ENCODE measurements at places on chromosomes 3 and 15. TPM values are rescaled to one million over a fixed set of nuclear protein-coding genes. Genes with fewer than 3 reads are reported as not detected.

The MUSTN1 gene
- total RNA-seq: 34.7 TPM

The C3orf85 gene
- total RNA-seq: not detected

The CFAP20DC gene
- 0.36 TPM for total RNA-seq

The FRMD4B gene
- total RNA-seq: 61.3 TPM

The ACKR4 gene
- total RNA-seq: 2.8 TPM

The STRIT1 gene
- not detected for total RNA-seq

DNA sequence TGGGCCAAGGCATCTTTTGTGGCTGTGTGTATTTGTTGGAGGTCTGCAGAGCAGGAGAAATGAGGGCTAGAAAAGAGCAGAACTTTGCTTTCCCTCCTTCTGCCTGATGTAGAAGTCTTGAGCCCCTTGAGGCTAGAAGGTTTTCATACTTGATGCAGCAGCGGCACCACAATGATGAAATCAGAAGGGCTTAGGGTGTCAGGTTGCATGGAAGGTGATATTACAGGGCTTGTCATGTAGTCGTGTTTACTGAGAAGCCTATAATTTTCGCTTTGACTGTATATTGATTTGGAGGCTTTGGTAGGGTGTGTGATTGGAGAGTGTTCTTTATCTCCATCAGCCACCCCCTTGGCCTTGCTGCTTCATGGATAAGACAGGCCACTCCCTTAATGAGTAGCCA is 339.8 kb downstream of the THSD4 start:
- DNase-seq: no peak

- no peak for DNase-seq
Measured at GRCh38 chr3:60160111-60160821, 1091.0 kb downstream of the FHIT start.

GRCh38 chr15:85296615-85297402 is 83.6 kb upstream of the AKAP13 start:
- DNase-seq: no peak

GRCh38 chr15:95168951-95169431 is 937.6 kb downstream of the MCTP2 start:
- no peak for DNase-seq

- DNase-seq: no peak
Measured at GRCh38 chr3:146404436-146404835, 64.9 kb downstream of the PLSCR2 start.

GRCh38 chr3:55597641-55598040 is 110.5 kb upstream of the WNT5A start:
- DNase-seq: no peak

DNA sequence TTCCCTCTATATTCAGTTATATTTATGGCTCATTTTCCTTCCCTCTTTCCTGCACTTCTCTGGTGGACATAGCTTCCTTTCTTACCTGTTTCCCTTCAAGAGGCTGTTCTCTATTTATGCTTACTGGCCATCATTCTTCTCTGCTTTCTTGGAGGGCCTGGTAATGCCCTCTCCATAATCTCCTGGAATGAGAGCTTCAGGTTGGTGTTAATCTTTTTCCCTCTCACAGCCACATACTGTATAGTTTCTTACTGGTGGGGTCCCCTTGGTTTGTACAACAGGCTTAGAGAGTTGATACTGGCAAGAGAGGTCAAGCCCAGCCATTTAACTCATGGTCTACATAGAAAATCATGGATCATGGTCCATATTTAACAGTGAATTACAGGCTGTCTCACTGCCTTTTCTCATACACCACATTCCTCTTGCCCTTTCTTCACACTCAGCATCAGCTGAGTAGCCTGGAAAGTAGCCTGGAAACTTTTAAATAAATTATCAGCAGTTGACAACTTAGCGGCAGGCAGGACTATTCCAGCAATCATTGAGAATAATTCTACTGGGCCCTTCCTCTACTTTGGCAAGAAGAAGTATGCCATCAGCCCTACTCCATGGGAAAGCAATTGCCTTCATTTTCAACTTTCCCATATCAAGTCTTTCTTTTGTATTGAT is 38.0 kb upstream of the DPH6 start:
- no peak for DNase-seq

The AGTR1 gene
- 10.3 TPM for total RNA-seq

- DNase-seq: no peak
Measured at GRCh38 chr3:20013396-20013795, 1.3 kb upstream of the PP2D1 start.

DNA sequence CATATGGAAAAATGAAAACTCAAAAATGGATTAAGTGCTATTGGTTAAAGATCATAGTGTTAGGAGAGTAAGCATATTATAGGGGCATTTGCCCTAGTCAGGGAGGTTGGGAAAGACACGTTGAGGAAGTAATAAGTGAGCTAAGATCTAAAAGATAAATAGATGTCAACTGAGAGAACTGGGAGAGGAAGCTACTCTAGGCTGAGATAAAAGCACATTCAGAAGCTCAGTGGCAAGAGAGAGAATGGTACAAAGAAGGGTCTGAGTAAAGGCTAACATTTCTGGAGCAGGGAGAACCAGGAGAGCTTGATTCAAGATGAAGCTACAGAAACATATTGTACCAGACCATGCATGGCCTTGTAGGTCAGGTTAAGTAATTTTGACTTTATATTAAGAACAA is 63.9 kb downstream of the TRPC1 start:
- DNase-seq: no peak
